ENCODE measurements at places on chromosomes 2 and 18. TPM values are rescaled to one million over a fixed set of nuclear protein-coding genes. Genes with fewer than 3 reads are reported as not detected.

The RUFY4 gene
- not detected for total RNA-seq

The SERPINB10 gene
- not detected for total RNA-seq

The C2orf72 gene
- total RNA-seq, result 0.15 TPM

The CPO gene
- 0.29 TPM for total RNA-seq

The FSHR gene
- total RNA-seq, result not detected

The CHST10 gene
- total RNA-seq, result 4.3 TPM

The HOXD11 gene
- total RNA-seq, result not detected

The DYNAP gene
- total RNA-seq, result not detected

The SS18 gene
- total RNA-seq, result 18.2 TPM

The B3GNT2 gene
- 4.8 TPM for total RNA-seq

The STAT4 gene
- 0.73 TPM for total RNA-seq

The DYSF gene
- 62.5 TPM for total RNA-seq

The FAM110C gene
- not detected for total RNA-seq

The STON1 gene
- 4.1 TPM for total RNA-seq

The WDR43 gene
- total RNA-seq, result 105 TPM

The HMSD gene
- total RNA-seq, result not detected

The DSG4 gene
- total RNA-seq, result not detected

The SKOR2 gene
- total RNA-seq, result not detected

The CFC1 gene
- total RNA-seq, result not detected

The SLC5A7 gene
- total RNA-seq, result not detected

The TRMT61B gene
- 14.3 TPM for total RNA-seq

The FOXD4L1 gene
- not detected for total RNA-seq

The SLC4A3 gene
- total RNA-seq, result 0.25 TPM

The POU3F3 gene
- not detected for total RNA-seq

The CYP1B1 gene
- total RNA-seq, result 29.1 TPM

The MARCHF4 gene
- total RNA-seq, result not detected

The CCDC138 gene
- total RNA-seq, result 2.8 TPM

The ST6GAL2 gene
- not detected for total RNA-seq

The EFEMP1 gene
- total RNA-seq, result 17.6 TPM

The RETSAT gene
- total RNA-seq, result 151 TPM

The TMEM17 gene
- total RNA-seq, result 0.55 TPM

The ERMN gene
- not detected for total RNA-seq

The GPBAR1 gene
- 0.93 TPM for total RNA-seq

The TWIST2 gene
- total RNA-seq, result 1.9 TPM

The ADAM23 gene
- total RNA-seq, result 1.5 TPM

The ADRA2B gene
- total RNA-seq, result 2.4 TPM

The CYRIA gene
- total RNA-seq, result 8.0 TPM

The SETBP1 gene
- 15.2 TPM for total RNA-seq

The CROCC2 gene
- total RNA-seq, result not detected

The TRIM43 gene
- total RNA-seq, result not detected

The CBLN2 gene
- total RNA-seq, result not detected

The ACMSD gene
- not detected for total RNA-seq

The CCDC178 gene
- not detected for total RNA-seq

The DES gene
- 28,635 TPM for total RNA-seq

The GAREM2 gene
- 0.25 TPM for total RNA-seq

The NEB gene
- 6,824 TPM for total RNA-seq

Data from gastrocnemius medialis (tissue), 4 donors.